M059J (cell line): ENCODE measurements at places on chromosomes 13 and 19. TPM values are rescaled to one million over a fixed set of nuclear protein-coding genes. Genes with fewer than 3 reads are reported as not detected.

The ANGPTL8 gene
- total RNA-seq: not detected in 2 replicates

The NXNL1 gene
- not detected in 2 replicates for total RNA-seq

The OLFM4 gene
- not detected in 2 replicates for total RNA-seq

The LILRA6 gene
- not detected in 2 replicates for total RNA-seq

The LGALS7 gene
- not detected in 2 replicates for total RNA-seq

The PLPPR3 gene
- total RNA-seq: 2.3 and 3.8 TPM in 2 replicates

The ZBTB7A gene
- 6.1 and 17.7 TPM in 2 replicates for total RNA-seq

The SIGLEC7 gene
- total RNA-seq: not detected in 2 replicates

The USHBP1 gene
- total RNA-seq: not detected in 2 replicates

The ZNF66 gene
- total RNA-seq: 0.69 and 1.6 TPM in 2 replicates

The IFNL1 gene
- total RNA-seq: 1.3 TPM in 1 of 2 replicates, not detected in the other

The GPR4 gene
- 0.02 TPM in 1 of 2 replicates, not detected in the other for total RNA-seq

The FFAR2 gene
- not detected in 2 replicates for total RNA-seq

The WASF3 gene
- 4.7 and 10.1 TPM in 2 replicates for total RNA-seq

The SIX5 gene
- 8.7 and 14.8 TPM in 2 replicates for total RNA-seq

The OR7A17 gene
- not detected in 2 replicates for total RNA-seq

The C19orf85 gene
- not detected in 2 replicates for total RNA-seq

The CLN5 gene
- total RNA-seq: 21.3 and 23.3 TPM in 2 replicates

The GPATCH1 gene
- total RNA-seq: 4.7 and 9.8 TPM in 2 replicates

The CALR3 gene
- total RNA-seq: not detected in 2 replicates

The CBLC gene
- not detected in 2 replicates for total RNA-seq

The GNA15 gene
- total RNA-seq: not detected in 2 replicates
